AG04450 (cell line): ENCODE measurements at places on chromosomes 6 and 20.
A peak's percentile ranks its signal among the peaks of the same experiment; 100 is the strongest.

DNA sequence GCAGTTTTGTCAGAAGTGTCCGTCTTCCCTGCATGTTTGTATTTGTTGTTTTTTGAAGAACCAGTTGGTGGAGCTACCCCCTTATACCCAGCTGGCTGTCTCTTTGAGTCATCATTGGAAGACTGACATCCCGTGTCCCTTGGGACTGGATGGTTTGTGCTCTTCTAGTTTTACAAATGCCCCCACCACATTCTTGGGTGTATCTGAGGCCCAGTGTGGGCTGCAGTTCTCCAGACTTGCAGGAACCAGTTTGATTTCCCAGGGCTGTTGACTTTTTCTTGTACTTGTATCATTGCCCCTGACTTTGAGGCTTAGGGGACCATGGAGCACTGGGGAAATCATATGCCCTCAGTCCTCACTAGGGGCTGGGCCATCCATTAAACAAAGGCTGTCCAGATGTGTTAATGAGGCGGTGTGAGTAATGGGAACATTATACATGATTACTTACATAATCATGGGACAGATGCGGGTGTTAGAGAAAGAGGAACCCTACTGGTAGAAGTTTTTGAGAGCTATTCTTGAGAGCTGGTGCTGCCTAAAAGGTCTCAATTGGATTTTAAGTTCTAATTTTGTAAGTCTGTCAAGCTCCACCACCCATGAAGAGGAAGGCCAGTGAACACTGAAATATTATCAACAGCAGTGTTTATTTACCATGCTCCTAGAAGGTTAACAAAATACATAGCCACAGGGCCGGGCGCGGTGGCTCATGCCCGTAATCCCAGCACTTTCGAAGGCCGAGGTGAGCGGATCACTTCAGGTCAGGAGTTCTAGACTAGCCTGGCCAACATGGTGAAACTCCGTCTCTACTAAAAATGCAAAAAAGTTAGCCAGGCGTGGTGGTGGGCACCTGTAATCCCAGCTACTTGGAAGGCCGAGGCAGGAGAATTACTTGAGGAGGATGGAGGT, 8.5 kb downstream of the JARID2 start:
- DNase-seq, result no peak

GRCh38 chr20:51529081-51529681, 13.3 kb downstream of the NFATC2 start:
- DNase-seq, result no peak

GRCh38 chr6:97066056-97066455, 141.5 kb downstream of the KLHL32 start:
- no peak for DNase-seq

- DNase-seq, result no peak
Measured at GRCh38 chr6:52154381-52154780, 31.8 kb upstream of the IL17A start.

GRCh38 chr6:73585566-73586415, 65.0 kb upstream of the EEF1A1 start:
- peak; percentile 34 for DNase-seq

GRCh38 chr20:16446246-16446645, 127.0 kb downstream of the KIF16B start:
- DNase-seq, result no peak

DNA sequence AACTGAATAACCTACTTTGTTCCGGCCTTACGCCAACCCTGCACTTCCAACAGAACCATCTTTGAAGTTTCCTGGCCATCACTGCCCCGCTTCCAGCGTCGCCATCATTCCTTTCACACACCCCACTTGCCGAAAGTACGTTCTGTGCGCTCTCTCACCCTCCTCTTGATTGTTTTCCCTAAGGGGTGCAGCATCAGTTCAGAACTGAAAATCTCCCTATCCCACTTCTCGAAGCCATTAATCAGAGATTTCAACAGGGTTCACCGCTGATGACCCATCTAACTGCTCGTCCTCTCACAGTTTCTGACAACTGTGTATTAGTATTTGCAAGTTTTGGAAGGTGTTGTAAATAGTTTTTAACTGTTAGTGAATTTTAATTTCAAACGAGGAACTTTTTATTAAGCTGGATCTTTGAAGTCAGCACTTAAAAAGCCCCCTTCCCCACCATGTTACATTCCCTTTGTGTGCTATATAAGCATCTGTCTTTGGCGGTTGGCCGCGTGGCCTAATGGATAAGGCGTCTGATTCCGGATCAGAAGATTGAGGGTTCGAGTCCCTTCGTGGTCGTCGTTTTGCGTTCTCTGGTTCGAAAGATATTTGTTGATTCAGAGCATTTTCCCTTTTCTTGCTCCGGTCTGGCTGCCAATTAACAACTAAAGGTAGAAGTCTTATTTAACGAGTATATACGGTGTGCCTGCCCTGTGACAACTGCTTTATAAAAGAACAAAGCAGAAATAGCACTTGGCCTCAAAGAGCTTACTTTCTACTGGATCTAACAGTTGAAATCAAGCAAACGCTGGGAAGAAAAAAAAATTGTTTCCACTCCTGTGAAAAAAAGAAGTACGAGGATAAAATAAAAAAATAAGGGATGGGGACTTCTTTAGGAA, 42.6 kb downstream of the TRIM27 start:
- peak; percentile 54 for DNase-seq

DNA sequence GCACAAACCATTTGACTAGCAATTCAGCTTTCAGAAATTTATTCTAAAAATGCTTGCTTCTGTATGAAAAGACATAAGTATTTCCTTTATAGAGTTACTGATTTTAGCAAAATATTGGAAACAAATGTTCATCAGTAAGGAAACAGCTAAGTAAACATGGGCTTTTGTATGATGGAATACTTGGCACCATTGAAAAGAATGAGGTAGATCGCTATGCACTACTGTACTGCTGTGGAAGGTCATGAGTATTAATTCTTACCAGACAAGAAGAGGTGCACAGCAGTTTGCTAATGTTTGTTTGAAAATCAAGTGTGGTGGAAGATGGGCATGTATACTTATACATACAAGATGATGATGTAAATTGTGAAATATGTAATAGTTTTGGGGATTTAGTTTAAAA, 73.0 kb downstream of the FARS2 start:
- no peak for DNase-seq

- DNase-seq, result no peak
Measured at GRCh38 chr6:113009682-113010081, 662.6 kb downstream of the RFPL4B start.

DNA sequence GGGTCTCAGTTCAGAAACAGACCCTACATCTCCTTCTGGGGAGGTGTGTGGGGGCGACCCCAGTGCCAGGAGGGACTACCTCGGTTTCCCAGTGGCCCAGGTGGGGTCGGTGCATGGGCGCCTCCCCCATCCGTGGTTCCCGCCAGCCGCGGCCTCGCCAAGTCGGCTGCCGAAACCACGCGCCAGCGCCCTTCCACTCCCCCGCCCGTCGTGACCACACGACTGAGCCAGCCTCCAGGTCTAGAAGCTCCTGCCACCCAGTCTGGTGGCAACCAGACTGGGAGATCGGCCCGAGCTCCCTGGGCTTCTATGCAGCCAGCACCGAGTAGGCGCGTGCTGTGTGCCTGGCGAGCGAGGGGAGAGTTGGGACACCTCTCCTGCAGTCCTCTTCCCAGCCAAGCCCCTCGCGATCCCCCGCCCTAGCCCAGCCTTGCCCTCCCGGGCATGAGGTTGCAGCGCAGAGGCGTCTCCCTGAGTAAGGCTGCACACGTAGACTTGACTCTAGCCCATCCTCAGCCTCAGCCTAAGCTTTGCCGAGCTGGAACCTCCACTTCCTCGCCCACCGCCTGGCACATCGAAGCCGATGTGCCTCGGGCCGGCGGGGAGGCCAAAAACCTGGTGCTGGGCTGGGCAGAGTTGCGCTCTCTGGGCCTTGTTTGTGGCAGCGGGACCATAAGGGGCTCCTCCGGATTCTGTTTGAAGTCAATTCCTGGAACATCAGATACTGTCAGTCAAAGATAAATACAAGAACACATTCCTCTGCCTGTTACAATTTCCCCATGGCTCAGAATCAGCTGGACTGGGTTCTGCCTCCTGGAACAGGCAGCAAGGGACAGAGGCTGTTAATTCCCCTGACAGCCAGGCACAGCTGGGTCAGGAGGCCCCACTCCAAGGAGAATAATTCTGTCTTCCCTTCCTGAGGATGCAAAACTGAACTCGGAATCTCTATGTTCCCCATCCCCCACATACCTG, 1.5 kb upstream of the CPNE5 start:
- DNase-seq, result no peak

DNA sequence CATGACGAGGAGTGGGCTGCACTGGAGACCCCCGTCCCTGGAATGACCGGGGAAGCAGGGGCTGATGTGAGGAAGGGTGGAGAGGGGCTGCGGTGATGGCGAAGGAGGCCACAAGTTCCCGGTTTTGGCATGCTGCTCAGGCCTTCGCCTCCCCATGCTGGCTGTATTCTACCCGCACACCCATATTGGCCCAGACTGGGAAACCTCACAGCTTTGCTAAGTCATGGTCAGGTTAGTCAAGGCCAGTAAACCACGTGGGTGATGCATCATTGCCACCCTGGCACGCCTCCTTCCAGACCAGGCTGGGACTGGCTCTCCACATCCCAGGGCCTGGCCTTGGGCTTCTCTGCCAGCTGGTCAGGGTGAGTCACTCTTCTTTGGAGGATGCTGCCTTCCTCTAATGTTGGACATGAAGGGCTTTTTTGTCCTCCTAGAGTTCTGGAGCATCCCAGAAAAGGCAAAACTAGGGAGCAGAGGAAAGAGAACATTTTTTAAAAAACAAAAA, 53.8 kb downstream of the PCNA start:
- peak; percentile 91 for DNase-seq

- no peak for DNase-seq
Measured at GRCh38 chr6:22221630-22222029, 75.2 kb downstream of the PRL start.

GRCh38 chr20:14313341-14314020, 23.9 kb downstream of the FLRT3 start:
- no peak for DNase-seq

GRCh38 chr6:111192911-111193555, 105.7 kb downstream of the SLC16A10 start:
- DNase-seq, result no peak

DNA sequence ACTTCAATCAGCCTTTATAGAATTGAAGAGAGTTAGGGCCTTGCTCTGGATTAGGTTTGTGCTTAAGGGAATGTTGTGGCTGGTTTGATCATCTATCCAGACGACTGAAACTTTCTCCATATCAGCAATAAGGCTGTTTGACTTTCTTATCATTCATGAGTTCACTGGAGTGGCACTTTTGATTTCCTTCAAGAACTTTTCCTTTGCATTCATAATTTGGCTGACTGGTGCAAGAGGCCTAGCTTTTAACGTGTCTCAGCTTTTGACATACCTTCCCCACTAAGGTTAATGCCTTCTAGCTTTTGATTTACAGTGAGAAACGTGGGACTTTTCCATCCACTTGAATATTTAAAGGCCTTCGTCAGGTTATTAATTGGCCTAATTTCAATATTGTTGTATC, 461.8 kb downstream of the CDKAL1 start:
- no peak for DNase-seq

- DNase-seq, result no peak
Measured at GRCh38 chr6:90028066-90028778, 134.0 kb downstream of the GJA10 start.

GRCh38 chr6:37650071-37650481, 47.6 kb downstream of the MDGA1 start:
- DNase-seq, result no peak

DNA sequence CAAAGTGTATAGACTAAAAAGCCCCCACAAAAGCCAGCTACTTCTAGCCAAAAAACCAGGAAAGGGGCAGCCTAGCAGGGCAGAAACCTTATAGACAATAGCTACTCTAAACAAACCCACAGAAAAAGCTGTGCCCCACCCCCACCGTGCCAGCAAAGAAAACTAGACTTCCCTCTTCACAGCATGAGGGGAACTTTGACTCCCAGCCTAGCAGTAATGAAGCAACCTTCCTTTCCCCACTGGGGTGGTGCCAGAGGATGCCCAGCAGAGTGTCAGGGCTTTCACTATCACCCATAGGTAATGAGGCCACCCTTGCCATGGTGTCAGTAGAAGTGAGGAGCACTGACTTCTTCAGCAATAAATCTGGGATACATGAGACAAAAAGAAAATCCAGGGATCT, 99.0 kb upstream of the LGSN start:
- DNase-seq, result no peak

DNA sequence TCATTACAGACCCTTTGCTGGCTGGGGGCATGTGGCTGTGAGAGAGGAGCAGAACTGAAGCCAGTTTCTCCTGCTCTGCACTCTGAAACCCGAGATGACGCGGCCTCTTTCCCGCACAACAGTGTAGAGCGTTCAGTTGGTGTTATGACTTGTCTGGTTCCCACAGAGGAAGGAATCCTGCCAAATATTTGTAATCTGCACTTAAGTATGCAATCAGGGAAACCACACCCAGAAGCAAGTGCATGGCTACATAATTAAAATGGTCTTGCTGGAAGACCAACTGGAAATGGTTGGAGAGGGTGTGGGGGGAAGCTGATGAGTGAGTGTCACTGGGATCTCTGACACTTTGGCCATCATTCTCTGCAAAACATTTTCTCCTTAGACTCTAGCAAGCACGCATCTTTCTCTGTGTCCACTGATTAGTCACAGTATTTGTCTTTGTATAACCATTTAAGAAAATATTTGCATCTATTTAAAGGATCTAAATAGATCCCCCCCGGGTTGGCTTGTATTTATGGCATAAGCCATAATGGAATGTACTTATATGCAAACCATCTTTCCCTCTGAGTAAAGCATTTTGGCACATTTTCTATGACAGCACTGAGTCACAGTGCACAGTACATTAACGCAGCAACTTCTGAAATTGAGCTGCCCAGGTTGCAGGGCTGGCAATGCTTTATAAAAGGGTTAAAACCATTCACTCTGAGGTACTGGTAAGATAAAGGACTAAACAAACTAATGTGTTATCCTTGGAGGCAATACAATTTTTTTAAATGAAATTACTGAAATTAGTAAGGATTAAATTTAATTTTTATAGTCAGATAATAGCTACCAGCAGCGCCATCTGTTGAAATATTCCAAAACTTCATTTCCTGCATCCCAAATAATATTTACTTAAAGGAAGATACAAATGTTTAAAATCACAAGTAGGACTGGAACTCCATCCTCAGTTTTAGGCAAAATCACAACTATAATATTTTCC, 76.7 kb downstream of the FOXC1 start:
- DNase-seq, result peak; percentile 77

DNA sequence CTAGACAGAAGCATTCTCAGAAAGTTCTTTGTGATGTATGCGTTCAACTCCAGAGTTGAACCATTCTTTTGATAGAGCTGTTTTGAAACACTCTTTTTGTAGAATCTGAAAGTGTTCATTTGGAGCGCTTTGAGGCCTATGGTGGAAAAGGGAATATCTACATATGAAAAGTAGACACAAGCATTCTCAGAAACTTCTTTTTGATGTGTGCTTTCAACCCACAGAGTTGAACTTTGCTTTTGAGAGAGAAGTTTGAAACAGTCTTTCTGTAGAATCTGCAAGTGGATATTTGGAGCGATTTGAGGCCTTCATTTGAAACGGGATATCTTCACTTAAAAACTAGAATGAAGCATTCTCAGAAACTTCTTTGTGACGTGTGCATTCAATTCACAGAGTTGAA, 582.6 kb upstream of the ZNF337 start:
- DNase-seq, result no peak
